ENCODE measurements at places on chromosomes 1 and 21. TPM values are rescaled to one million over a fixed set of nuclear protein-coding genes. Genes with fewer than 3 reads are reported as not detected.
A peak's percentile ranks its signal among the peaks of the same experiment; 100 is the strongest.

GRCh38 chr1:164613176-164613575 lies 54.2 kb downstream of the PBX1 start:
- DNase-seq: no peak

The TDRD5 gene
- total RNA-seq: not detected

The P3R3URF gene
- not detected for total RNA-seq

DNA sequence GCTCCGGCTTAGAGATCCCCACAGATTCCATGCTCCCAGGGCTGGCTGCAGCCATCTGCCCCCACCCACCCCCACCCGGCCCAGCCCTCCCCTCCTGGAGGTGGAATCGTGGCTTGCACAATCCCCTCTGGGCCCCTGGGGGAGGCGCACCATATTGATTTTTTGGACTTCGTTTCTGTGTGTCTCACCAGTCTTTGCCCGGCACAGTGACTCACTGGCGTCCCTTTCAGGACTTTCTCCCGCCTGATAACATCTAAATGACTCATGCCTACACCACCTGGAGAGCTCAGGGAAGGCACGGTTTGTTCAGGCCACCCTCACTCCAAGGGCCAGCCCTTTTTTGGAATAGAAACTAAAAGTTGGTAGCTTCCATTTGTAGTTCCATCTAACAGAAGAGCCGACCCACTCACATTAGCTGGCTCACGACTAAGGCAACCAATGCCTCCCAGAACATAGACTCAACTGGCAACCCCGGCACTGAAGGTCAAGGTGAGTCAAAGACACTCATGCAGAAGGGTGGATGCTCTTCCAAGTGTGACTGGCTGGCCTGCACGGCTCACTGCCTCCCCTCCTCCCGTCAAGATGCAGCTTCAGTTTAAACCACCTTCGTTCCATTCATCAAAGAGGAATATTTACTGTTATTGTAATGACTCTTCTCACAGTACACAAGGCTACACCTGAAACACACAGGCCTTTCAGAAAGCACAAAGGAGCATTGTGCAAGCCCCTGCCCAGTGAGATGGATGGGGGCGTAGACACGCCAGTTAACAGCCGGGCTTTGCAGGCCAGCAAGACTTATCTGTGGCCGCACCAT lies 18.1 kb upstream of the ETS2 start:
- DNase-seq: no peak

- no peak for DNase-seq
Measured at GRCh38 chr1:60699325-60699724, 383.0 kb upstream of the NFIA start.

- peak; percentile 2 for DNase-seq
Measured at GRCh38 chr1:193539731-193540459, 353.5 kb upstream of the B3GALT2 start.

The LAD1 gene
- total RNA-seq: not detected

DNA sequence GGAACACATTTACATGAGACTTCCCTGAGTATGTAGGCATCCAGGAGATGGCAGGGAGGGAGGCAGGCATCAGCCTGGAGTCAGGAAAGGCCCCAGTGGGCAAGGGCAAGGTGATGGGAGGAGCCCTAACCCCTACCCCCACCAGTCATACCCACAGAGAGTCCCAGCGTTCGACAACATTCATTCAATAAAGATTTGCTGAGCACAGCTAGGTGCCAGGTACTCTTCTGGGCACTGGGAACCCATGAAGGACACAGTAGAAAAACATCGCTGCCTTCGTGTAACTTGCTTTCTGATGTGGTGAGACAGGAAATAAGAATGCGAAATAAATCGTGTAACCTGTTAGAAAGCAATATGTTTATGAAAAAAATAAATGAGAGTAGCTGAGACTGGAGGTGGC lies 77.3 kb upstream of the GADD45A start:
- no peak for DNase-seq

The DR1 gene
- total RNA-seq: 86.6 TPM

The OSBPL9 gene
- 52.5 TPM for total RNA-seq

- no peak for DNase-seq
Measured at GRCh38 chr1:110515891-110516290, 3.1 kb downstream of the KCNA10 start.

DNA sequence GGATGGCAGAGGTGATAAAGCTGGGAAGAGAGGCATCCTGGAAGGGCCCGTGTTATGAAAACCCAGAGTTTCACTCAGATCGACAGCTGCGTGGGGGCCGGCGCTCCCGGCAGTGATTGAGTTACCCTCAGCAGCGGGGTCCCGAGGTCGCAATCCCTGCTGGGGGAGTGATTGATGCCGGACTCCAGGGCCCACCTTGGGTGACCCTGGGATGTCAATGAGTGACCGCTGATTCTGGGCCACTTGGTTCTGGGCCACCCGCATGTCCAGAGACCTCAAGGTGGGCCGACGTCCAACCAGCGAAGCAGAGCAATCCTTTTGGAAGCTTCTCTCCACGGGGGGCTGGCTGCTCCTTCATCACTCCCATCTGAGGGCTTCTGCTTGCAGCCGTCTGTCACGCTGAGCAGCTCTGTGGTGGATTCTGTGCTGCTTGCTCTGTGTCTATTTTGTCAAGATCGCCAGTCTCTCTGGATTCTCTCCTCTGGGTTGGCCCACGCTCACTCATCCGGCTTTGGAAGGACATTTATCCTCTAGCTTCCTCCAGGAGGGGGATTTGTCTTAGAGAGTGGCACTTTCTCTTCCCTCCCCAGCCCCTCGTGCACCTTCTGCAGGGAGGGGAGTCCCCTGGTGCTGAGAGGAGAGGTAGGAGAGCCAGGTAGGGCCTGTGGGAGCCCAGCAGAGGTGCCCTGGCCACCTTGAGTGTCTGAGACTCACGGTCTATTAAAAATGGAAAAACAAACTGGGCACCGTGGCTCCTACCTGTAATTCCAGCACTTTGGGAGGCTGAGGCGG lies 110.9 kb upstream of the C1orf174 start:
- no peak for DNase-seq

The LRRC71 gene
- total RNA-seq: not detected

DNA sequence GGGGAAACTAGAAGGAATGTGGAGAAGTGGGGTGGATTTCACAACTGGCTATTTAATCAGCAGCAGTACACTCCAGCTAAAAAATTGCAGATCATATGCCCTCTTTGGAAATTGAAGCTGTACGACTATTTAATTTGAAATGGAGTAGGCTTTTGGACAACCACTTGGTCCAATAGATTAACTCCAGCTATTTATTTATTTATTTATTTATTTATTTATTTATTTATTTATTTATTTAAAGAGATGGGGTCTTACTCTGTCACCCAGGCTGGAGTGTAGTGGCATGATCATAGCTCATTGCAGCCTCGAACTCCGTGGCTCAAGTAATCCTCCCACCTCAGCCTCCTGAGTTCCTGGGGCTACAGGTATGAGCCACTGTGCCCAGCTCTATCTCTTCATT lies 312.3 kb downstream of the KCNH1 start:
- no peak for DNase-seq

DNA sequence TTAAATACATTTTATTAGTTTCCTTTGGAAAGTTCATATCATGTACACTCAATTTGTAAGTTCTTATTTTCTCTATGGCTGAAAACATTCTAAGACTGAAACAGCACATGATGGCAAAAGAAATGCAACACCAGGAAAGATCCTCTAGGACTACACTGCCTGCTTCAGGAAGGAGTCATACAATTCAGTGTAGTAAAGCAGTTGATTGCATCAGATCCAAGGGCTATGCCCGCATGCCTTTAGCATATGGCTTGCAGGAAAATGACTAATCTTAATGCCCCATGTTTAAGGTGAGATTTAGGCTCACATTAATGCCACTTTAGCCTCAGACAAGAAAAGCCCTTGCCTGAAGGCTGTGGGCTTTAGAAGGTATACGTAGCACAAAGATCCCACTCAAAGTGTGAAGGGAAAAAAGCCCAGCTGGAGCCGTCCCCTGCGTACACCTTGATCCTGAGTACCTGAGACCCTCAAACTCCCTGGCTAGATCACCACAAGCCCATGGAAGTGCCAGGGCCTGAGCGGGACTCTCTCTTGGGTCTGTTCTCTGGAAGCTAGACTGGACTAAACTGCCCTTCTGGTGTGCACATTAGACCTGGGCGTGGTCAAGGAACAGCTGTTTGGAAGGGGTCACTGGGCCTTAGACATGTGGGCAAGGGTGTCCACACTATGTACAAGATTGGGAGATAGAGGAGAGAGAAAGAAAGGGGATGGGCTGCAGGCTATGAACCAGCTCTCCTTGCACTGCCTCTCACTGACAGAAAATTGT lies 52.9 kb downstream of the ESRRG start:
- DNase-seq: no peak

The ALX3 gene
- total RNA-seq: not detected

DNA sequence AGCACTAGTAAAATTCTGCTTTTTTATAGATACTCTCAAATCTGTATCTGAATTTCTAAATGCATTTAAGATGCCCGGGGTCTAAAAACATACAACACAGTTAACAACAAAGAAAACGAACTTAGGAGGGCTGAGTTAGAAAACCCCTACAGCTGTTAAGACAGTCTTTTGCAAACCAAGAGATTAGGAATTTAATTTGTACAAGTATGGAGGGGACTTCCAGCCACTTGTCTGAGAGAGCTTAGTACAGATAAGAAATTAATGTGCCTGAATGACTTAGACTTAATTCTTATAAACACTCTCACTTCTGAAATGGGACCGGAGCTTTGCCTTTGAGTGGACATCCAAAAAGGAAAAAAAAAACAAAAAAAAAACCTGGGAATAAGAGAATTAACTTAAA lies 61.6 kb downstream of the SMYD3 start:
- DNase-seq: no peak

The UBXN10 gene
- total RNA-seq: 1.1 TPM

DNA sequence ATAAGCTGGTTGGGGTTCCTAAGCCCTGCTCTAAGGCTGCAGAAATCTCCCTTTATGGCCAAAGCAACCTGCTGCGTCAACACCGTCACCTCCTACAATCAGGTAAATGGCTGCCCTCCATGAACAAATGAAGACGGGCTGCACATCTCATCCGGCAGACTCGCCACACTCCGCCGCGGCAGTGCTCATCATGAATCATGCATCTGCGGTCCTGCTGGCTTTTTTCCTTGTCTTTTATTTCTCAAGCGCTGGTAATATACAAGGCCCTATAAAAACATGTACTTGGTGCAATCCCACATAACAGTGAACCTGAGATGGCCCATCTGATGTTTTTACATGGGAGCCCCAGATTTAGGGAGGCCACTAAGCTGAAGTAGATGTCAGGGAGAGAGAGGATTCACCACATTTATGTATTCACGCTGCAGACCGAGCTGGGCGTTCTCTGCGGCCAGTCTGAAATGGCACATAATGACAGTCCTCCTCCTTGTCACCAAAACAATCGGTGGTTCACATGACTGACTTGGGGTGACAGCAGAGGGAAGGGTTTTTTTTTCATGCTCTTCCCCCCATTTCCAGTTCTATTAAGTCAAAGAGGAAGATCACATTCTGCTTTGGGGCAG lies 91.6 kb downstream of the KAZN start:
- DNase-seq: no peak

- no peak for DNase-seq
Measured at GRCh38 chr1:6496365-6496721, 4.9 kb upstream of the PLEKHG5 start.

The KCNJ6 gene
- not detected for total RNA-seq

The FAM76A gene
- 8.4 TPM for total RNA-seq

- no peak for DNase-seq
Measured at GRCh38 chr1:113857776-113858175, 13.7 kb downstream of the PTPN22 start.

DNA sequence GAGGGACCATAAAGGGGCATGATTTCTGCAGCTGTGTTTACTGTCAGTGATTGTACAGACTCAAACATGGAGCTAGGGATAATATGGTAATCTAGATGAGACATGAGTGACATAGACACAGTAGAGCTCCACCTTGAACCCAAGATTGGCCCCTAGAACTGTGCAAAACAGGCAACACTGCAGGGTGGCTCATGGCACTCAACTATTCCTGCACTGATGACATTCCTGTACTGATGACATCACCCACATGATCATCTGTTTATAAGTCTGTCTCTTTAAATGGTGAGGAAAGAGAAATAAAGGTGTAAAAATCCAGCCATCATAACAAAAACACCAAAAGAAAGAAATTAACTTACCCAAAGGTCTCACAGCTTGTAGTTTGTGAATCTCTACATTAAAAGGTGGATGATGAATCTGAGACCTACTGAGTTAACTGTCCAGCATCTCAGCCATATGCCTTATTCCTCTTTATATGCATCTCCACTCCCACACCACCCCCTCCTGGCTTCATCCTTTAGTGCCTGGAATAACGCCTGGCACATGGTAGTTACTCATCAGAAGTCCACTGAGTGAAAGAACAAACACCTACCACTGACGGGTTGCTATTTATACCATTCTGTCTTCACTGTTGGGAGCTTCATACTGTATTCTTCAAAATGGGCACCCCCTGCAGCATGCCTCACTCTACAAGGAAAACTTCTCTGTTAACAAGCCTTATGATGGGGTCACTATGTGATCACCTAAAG lies at the start of gene LRRC53:
LRRC53 (minus strand) TSS at position 442 of the 746 bp plus-strand sequence. CDS start 29,262 bp downstream, outside the sequence.
- DNase-seq: no peak

GRCh38 chr1:46394108-46394871 lies at the start of gene FAAH:
TSS of gene FAAH (plus strand) at chr1:46394317. CDS start at chr1:46394349, 32 bp downstream.
- DNase-seq: peak; percentile 67

The TMPRSS15 gene
- not detected for total RNA-seq

DNA sequence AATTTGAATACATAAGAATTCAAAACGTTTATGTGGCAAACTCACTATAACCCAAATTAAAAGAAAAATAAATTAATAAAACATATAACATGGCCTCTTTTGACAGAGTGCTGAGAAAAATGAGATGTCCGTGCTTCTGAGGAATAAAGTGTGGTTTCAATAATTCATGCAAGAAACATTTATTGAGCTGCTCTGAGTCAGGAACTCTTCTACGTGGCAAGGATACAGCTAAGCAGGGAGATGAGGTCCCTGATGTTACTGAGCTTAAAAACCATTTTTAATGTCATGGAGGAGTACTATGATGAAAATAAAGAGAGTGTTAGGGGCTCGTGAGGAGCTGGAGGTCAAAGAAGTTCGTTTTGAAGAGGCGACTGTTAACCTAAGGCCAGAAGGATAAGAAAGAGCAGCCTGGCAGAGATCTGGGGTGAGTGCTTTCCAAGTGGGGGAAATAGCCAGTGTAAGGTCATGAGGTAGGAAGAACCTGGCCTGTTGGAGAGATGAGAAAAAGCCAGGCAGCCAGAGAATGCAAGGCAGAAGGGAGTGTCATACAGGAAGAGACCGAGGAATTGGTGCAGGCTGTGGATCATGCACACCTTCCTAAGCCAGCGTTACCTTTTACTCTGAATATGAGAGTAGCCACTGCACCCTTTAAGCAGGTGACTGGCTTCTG lies 182.2 kb upstream of the DUSP10 start:
- no peak for DNase-seq

The GUCA2A gene
- total RNA-seq: not detected

GRCh38 chr1:160993544-160994193 lies 27.3 kb downstream of the F11R start:
- no peak for DNase-seq

GRCh38 chr1:228341450-228341813 lies 65.2 kb downstream of the TRIM11 start:
- DNase-seq: no peak

Data from activated naive CD8-positive, alpha-beta T cell treated with anti-CD3 and anti-CD28 coated beads for 36 hours (primary cell).